Kasumi-1 (cell line): ENCODE measurements at places on chromosomes 1 and 21.

- DNase-seq: no peak
These were observed 62.9 kb downstream of the LRRC8C start for GRCh38 chr1:89695847-89696246.

DNA sequence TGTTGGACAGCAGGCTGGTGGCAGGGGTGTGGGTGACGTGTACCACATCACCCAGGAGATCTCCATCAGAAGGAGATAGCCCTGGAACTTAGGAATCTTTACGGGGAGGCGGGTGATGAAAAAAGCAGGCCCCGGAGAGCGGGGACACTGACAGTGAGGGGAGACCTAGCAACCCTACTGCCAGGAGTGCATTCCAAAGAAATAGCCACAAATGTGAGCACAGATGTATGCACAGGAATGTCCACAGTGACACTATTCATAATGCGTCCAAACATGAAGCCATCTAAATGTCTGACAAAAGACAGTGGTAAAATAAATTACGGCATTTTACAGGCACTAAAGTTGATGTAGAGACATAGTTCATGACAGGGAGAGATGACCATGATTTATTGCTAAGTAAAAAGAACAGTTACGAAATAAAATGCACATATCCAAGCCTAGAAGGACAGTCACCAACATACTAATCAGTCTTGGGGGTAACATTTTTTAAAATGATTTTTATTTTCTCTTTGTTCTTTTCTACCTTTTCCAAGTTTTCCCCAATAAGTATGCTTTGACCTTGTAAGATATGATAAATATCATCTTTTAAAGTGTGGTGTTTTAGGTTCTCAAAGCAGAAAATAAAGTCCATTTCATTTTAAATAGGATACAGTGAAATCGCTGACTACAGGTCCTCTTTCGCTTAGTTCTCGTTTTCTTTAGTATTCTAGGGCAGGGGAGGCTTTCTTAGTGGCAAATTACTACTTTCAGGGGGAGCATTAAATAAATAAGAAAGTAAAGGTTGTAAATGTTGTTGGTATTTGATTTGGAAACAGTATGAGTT is 21.3 kb downstream of the CD247 start:
- no peak for DNase-seq

- no peak for DNase-seq
These were observed 48.6 kb downstream of the MDM4 start for GRCh38 chr1:204564835-204565234.

- no peak for DNase-seq
These were observed 84.5 kb downstream of the CC2D1B start for GRCh38 chr1:52281518-52281917.

- no peak for DNase-seq
These were observed at the start of gene ELF3 for GRCh38 chr1:202010180-202011015. ELF3 (plus strand) TSS chr1:202010587; CDS start chr1:202011137, 550 bp downstream.

- no peak for DNase-seq
These were observed 82.2 kb upstream of the BMP8A start for GRCh38 chr1:39409055-39409816.

GRCh38 chr21:27224169-27224568 is 257.3 kb upstream of the ADAMTS5 start:
- no peak for DNase-seq

- DNase-seq: no peak
These were observed 237.1 kb downstream of the USH2A start for GRCh38 chr1:216186141-216186540.

GRCh38 chr1:190754666-190755065 is 277.0 kb upstream of the BRINP3 start:
- peak; percentile 57 for DNase-seq

DNA sequence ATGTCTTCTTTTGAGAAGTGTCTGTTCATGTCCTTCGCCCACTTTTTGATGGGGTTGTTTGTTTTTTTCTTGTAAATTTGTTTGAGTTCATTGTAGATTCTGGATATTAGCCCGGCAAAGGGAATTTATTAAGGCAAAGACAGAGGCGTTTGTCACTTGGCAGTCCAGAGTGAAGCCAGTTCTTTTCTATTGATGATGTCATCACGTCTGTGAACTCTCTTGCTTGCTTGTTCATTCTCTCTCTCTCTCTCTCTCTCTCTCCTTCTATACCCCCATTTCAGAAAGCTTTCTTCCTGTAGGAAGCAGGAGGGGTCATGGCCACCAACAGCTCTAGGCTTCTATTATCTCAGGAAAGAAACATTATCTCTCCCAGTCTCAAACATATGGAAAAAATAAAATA is 291.3 kb downstream of the OMA1 start:
- DNase-seq: no peak

- DNase-seq: no peak
These were observed 133.5 kb upstream of the SOD1 start for GRCh38 chr21:31526040-31526439.

GRCh38 chr1:159492575-159493323 is 43.1 kb downstream of the OR10J5 start:
- DNase-seq: no peak

DNA sequence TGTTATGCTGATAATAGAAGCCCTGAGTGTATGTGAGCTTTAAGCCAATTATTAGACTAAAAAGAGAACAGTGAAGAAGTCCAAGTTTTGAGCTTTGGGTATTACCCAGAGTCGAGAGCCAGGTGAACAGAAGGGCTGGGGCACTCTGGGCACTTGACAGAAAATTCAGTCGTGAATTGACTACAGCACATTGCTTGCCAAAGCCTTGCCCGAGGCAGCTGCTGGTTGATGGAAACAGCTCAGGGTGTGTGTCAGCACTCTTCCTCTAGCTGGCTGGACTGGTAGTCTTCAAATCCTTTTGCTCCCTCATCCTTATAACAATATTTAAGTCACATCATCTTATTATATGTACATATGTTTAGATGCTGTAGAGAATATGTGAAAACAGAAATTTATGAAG is 21.3 kb downstream of the PDE4B start:
- DNase-seq: no peak

- DNase-seq: no peak
These were observed 6.1 kb downstream of the TFF3 start for GRCh38 chr21:42308914-42309752.

DNA sequence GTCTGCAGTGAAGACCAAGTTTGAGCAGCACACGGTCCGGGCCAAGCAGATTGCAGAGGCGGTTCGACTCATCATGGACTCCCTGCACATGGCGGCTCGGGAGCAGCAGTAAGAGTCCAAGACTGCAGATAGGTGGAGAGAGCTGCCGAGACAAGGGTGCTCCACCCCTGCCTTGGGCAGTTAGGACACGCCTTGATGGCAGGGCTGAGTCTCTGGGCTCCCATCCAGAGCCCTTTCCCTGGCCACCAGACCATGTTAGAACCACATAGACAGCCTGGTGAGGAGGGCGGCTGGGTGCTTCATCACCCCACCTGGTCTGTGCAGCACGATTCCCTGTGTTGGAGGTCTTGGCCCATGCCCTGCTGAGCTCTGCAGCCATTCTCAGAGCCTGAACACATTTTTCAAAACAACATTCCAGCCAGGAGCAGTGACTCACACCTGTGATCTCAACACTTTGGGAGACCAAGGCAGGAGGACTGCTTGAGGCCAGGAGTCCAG is 17.3 kb upstream of the MIIP start:
- DNase-seq: no peak

DNA sequence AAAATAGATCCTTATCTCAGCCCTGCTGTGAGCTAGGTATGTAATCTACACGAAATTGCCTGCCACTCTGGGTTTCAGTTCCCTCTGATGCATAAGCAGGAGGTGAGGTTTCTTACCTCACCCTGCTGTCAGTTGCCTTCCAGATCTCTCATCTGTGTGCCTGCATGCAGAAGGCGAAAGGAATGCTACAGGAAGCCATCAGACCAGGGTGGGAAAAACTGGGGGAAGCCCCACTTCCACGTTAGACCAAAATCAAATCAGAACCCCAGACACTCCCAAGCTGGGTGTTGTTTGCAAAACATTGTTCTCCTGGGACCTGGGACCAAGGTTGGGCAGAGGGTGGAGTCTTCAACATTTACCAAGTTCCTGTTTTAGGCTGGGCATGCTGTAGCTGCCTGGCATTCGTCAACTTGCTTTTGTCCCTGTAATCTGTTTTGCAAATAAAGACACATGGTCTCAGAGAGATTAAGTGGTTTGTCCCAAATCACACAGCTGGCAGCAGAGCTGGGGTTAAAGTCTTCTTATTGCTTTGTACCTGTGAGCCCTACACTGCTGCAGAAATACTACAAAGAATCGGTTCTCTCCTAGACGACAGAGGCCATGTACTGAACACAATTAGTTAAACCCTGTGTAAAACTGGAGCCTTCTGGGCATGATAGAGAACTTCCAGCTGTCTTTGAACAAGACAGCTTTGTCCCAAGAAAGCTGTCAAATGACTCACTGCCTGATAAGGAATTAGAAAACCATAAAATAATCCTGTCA is 389.7 kb upstream of the RUNX1 start:
- DNase-seq: no peak

DNA sequence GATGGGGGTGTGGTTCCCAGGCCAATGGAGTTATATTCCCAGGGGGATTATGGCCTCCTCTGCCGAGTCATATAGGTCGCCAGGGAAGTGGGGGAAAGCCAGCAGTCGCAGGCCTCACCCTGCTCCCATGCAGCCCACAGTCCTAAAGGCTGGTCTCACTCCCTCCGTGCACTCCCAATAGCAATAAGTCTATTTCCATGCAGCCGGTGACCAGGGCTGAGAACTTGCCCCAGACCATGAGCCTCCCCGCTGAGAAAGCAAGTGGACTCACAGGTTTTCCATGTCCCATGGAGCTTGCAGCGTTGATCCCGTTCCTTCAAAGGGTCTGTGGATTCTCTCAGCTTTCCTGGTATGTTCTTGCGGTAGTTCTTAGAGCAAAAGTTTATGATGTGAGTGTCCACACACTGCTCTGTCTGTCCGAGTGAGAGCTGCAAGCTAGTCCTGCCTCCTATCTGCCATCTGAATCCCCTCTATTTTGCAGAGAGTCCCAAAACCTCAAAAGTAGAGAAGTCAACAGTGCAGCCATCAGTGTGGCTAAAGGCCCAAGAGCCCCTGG is 81.7 kb upstream of the TMPRSS2 start:
- no peak for DNase-seq

DNA sequence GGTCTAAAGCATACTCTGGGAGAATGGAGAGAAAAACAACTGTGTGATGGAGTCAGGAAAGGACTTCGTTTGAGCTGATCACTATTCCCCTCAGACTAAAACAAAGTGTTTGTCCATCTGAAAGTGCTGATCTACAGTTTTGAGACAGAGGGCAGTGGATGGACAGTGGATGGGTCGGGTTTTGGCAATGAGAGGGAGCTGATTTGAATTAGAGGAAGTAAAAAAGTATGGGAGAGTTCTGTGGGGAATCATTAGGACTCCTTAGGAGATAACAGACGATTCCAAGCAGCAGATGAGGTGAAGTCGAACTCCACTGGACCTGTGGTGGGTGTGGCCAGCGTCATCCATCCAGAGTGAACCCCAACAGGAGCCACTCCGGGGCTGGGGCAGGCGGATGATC is 62.3 kb downstream of the PTGS2 start:
- no peak for DNase-seq

GRCh38 chr1:23964790-23965740 is 5.4 kb downstream of the PNRC2 start:
- no peak for DNase-seq

- no peak for DNase-seq
These were observed 119.4 kb downstream of the CAMTA1 start for GRCh38 chr1:6904476-6905170.

DNA sequence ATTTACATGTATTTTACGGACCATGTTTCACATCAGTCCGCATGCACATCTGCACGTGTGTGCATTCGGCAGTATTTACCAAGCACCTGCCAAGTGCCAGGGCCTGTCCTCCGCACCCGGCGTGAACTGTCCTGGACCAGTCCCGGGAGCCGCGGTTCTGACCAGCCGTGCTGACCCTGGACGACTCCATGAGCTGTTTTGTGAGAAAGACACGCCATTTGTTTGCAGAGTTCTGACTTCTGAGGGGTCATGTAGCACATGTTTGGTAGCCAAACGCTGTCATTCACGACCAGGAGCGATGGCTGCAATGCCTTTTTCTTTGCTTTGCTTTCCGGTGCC is 3.3 kb upstream of the OLIG2 start:
- DNase-seq: no peak

DNA sequence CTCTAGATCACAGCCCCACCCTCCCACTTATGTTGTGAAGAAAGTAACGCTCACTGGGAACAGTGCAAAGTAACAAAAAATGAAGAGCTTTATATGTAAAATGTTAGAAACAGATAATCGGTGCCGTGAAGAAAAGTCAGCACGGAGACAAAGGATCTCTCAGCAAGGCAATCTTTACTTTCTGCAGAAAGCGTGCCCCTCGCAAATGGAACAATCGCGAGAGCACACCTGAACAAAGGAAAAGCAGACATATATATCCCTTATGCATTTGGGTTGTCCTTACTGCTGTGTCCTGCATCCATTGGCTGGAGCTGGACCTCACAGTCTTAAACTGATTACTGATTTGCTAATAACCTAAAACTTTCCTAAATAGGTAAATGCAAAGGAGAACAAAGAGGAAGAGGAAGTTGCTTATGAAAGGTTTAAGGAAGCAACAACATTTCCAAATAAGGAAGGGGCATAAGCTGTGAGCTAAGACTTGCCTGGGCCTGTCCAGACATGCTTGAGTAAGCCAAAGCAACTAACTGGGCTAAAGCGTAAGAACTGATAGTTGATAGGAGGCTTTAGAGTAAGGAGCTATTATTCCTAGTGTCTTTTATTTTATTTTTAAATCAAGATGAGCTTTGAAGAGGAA is 89.7 kb downstream of the GTF2B start:
- peak; percentile 75 for DNase-seq

DNA sequence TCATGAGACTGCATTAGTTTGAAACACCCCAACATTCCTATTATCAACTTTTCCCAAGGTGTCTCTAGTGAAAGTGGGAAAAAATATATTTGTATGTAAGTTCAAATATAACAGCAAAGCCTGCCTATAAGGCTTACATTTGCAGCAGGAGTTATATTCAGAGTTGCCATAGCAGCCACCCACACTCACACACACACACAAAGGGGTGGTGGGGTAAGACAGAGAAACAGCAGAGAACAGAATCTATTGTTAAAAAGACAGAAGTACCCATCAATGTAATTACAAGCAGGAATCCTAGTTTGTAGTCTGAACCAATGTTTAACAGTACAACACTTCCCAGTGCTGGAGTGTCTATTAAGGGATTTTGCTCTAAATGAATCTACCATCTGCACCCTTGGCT is 55.0 kb downstream of the PLPPR5 start:
- no peak for DNase-seq

GRCh38 chr1:173332026-173332425 is 124.9 kb upstream of the TNFSF4 start:
- no peak for DNase-seq
